ENCODE measurements at places on chromosomes 5 and 9.

DNA sequence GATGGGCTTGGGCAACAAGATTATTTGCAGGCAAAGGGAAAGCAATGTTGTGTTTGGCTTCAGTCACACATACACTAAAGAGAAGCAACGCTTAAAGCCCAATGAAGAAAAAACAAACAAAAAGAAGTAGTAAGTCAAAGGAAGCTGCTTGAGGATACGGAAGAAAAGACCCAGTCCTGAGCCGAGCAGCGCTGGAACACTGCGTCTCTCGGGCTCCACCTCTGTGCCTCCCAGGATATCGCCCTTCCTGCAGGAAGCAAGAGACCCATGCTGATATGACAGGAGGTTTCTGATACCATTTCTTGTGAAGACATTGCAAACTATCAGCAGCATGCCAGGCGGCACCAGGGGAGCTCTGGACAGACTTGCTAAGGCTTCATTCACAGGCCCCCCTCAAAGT is 9.9 kb downstream of the GNAQ start:
- H3K4me3 ChIP-seq, result no peak overlapping the region
- H3K27me3 ChIP-seq, result no peaks in the 10 kb centered on the region
- H3K4me1 ChIP-seq, result peaks cover 7% of the 10 kb centered on the region

GRCh38 chr9:132242621-132243155 is 80.8 kb downstream of the NTNG2 start:
- H3K27ac ChIP-seq, result no peak overlapping the region
- H3K27me3 ChIP-seq, result peaks cover 35% of the 10 kb centered on the region
- no peak for DNase-seq
- H3K4me1 ChIP-seq, result peaks cover 9% of the 10 kb centered on the region

- no peak for DNase-seq
- no peak overlapping the region for H3K27ac ChIP-seq
- H3K27me3 ChIP-seq, result no peaks in the 10 kb centered on the region
- peaks cover 6% of the 10 kb centered on the region for H3K36me3 ChIP-seq
- no peak overlapping the region for H3K4me3 ChIP-seq
Observed at GRCh38 chr9:131554843-131555351, 9.6 kb downstream of the PRRT1B start.

DNA sequence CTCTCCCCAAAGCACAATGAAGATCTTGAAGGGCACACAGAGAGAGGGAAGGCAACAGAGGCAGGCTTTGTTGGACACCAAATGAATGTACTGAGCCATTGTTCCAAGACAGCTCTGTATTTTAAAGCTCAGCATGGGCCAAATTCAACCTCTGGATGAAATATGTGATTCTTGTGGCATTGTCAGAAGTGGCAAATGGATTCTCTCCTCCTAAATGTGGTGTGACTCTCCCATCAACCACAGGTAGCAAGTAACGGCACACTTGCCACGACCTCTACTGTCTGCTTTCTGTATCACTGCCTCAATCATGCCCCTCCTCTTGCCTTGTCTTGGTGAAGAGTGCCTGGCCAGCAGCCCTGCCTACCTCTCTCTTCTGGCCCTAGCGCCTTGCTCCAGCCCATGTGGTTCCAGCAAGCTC is 6.1 kb upstream of the MOB3B start:
- H3K27ac ChIP-seq, result peak overlapping the region; percentile 11
- H3K27me3 ChIP-seq, result no peaks in the 10 kb centered on the region
- H3K4me3 ChIP-seq, result no peak overlapping the region
- H3K4me1 ChIP-seq, result peaks cover 2% of the 10 kb centered on the region
- H3K36me3 ChIP-seq, result no peaks in the 10 kb centered on the region
- no peak for DNase-seq

- peak; percentile 12 for DNase-seq
- no peaks in the 10 kb centered on the region for H3K36me3 ChIP-seq
- H3K27ac ChIP-seq, result peak overlapping the region; percentile 11
- no peaks in the 10 kb centered on the region for H3K27me3 ChIP-seq
- no peaks in the 10 kb centered on the region for H3K4me1 ChIP-seq
Observed at GRCh38 chr9:69307446-69308205, 17.4 kb upstream of the ENTREP1 start.

GRCh38 chr5:179801304-179802206 is 5.1 kb downstream of the MGAT4B start:
- H3K36me3 ChIP-seq, result peaks cover 21% of the 10 kb centered on the region
- H3K4me1 ChIP-seq, result peaks cover 7% of the 10 kb centered on the region
- peak; percentile 83 for DNase-seq
- no peak overlapping the region for H3K27ac ChIP-seq
- no peak overlapping the region for H3K4me3 ChIP-seq

GRCh38 chr9:77276799-77277198 is 99.5 kb downstream of the VPS13A start:
- H3K27me3 ChIP-seq, result no peaks in the 10 kb centered on the region
- DNase-seq, result no peak
- peaks cover 4% of the 10 kb centered on the region for H3K36me3 ChIP-seq
- no peak overlapping the region for H3K4me3 ChIP-seq
- no peak overlapping the region for H3K27ac ChIP-seq

- no peaks in the 10 kb centered on the region for H3K27me3 ChIP-seq
- no peaks in the 10 kb centered on the region for H3K36me3 ChIP-seq
- no peak for DNase-seq
- no peak overlapping the region for H3K4me3 ChIP-seq
Observed at GRCh38 chr5:89351975-89352374, 469.0 kb upstream of the MEF2C start.

- H3K27me3 ChIP-seq, result no peaks in the 10 kb centered on the region
- H3K4me3 ChIP-seq, result no peak overlapping the region
- H3K27ac ChIP-seq, result no peak overlapping the region
- H3K4me1 ChIP-seq, result peaks cover 20% of the 10 kb centered on the region
- no peak for DNase-seq
Observed at GRCh38 chr5:1317921-1318565, 23.2 kb upstream of the TERT start.

Data from small intestine (tissue), 16 donors.